Fibroblast of skin of right biceps (primary cell): ENCODE measurements at places on chromosomes 16 and 17.
A peak's percentile ranks its signal among the peaks of the same experiment; 100 is the strongest.

DNA sequence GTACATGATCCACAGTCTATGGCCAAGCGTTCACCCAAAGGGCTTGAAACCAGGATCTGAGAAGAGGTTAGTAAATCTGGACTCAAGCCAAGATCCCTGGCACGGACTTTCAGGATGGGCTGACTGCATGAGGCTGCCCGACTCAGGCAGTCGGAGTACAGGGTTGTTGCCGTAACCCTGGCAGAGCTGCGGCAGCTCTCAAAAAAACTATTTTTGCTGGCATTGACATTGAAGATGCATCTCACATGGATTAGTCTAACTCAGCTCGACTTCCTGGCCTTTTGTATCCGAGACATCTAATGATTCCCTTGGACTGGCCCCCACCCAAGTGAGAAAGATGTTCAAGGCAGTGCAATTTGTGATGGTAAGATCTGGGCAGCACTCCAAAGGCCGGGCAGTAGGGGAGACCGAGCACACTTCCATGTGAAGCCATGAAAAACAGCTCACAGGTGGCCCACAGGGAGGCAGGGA is 6.2 kb downstream of the SLC47A1 start:
- no peak for DNase-seq

DNA sequence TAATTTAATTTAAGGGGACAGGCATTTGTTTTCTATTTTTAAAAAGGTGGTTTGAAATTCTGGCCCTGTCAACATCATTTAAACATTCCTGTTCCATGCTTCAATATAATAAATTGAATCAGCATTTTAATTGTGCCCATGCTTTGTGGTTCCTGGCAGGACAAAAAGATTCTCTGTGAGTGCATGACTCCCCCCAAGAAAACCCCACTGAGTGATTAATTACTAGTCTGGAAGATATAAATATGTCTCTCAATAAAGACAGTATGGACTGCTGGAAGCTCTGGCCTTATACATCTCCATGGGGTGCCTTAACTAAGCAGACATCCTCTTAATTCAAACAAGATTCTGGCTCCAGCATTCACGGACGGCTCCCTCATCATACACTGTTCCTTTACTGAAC is 95.0 kb upstream of the PSMD7 start:
- DNase-seq: peak; percentile 85

GRCh38 chr16:72099377-72099818 is 5.8 kb downstream of the DHX38 start:
- DNase-seq: peak; percentile 43

GRCh38 chr16:87047221-87048037 is 269.8 kb downstream of the C16orf95 start:
- DNase-seq: no peak

GRCh38 chr17:17107891-17108431 is 65.7 kb downstream of the MPRIP start:
- DNase-seq: no peak

DNA sequence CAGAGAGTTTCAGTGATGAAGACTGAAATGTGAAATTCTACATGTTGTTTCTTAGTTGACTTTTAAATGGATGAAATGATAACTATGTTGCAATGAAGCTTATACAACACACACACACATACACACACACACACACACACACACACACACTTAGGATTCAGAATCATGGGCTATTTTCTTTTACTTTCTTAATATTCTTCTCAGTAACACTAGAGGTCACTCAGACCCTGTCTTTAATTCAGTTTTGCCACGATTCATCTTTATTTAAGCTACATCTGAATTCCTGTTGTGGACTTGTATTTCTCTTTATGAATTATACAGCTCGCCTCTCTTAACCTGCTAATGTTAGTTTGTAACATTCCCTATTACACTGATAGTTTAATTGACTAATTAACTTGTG is 109.6 kb upstream of the GOT2 start:
- peak; percentile 42 for DNase-seq

- no peak for DNase-seq
Observed at GRCh38 chr16:14037960-14038359, 33.2 kb upstream of the MRTFB start.

DNA sequence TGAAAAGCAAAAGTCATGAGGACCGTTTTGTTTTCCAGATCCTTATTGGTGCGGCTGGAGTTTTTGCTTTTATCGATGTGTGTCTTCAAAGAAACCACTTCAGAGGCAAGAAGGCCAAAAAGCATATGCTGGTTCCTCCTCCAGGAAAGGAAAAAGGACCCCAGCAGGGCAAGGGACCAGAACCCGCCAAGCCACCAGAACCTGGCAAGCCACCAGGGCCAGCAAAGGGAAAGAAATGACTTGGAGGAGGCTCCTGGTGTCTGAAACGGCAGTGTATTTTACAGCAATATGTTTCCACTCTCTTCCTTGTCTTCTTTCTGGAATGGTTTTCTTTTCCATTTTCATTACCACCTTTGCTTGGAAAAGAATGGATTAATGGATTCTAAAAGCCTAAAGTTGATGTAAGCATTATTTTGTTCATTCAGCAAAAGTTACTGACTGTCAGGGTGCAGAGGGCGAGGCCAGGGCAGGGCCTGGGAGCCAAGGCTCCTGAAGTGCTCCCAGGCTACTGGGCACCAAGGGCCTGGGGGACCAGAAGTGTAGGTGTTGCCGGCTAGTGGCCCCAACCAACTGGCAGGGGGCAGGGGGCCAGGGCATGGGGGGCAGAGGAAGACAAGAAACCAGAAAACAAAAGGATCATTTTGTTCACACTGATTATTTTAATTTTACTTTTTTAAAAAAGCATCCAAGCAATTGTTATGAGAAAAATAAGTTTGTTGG is 8.8 kb downstream of the CMTM2 start:
- no peak for DNase-seq

- no peak for DNase-seq
Observed at GRCh38 chr17:73609758-73610157, 34.5 kb downstream of the SDK2 start.

- DNase-seq: no peak
Observed at GRCh38 chr16:80041410-80041809, 440.9 kb upstream of the MAF start.

GRCh38 chr16:4324492-4325252 is 8.8 kb downstream of the GLIS2 start:
- DNase-seq: no peak

DNA sequence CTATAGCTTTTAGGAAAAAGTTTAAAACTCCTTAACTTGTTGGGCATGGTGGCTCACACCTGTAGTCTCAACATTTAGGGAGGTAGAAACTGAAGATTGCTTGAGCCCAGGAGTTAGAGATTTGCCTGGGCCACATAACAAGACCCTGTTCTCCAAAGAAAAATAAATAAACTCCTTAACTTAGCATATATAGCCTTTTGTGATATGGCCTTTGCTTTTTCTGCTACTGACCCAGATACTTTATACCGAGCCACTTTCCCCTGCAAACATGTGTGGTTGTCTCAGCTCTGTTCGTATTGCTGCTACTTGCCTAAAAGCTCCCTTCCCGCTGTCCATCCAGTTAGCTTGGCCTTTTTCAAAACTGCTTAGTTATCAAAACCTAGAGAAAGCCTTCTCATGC is 51.0 kb downstream of the GAN start:
- no peak for DNase-seq

DNA sequence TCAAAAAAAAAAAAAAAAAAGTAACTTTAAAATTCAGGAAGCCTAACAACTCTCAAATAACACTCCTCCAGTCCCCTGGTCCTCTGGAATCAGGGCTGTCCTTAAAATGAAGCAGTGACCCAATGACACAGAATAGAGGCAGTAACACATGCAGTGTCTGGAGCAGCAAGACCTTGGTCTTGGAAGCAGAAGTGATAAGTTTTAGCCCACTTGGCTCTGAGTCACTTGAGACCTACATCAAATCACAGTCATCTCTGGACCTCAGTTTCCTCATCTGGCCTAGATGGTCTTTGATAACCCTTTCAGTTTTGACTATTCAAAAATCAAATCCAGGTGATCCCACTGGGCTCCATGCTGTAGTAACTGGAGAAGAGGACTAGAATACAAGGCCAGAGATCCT is 39.0 kb downstream of the LYRM1 start:
- no peak for DNase-seq

- DNase-seq: no peak
Observed at GRCh38 chr16:67504031-67505021, 21.0 kb upstream of the AGRP start.

DNA sequence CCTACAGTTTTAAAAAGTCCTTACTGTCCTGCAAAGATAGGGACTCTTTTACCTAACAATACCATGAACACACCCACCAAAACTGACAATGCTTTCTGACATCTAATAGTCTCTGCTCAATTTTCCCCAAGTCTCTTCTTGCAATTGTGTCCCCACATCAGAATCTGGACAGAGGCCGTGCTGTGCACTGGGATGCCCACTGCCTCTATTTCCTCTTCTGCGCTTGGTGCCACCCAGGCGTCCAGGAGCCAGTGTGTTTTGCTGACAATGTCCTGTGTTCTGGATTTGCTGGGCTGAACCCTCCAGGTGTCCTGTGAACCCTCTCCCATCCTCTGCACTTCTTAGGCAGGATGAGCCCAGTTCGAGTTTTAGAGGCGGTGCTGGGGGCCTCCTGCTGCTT is 6.4 kb upstream of the ARHGDIA start:
- no peak for DNase-seq

GRCh38 chr17:18158022-18158600 is 25.5 kb upstream of the ALKBH5 start:
- DNase-seq: peak; percentile 82

- DNase-seq: no peak
Observed at GRCh38 chr17:79834565-79835469, 4.4 kb downstream of the CBX4 start.

GRCh38 chr16:67910158-67910557 is 17.1 kb downstream of the PSKH1 start:
- DNase-seq: no peak

DNA sequence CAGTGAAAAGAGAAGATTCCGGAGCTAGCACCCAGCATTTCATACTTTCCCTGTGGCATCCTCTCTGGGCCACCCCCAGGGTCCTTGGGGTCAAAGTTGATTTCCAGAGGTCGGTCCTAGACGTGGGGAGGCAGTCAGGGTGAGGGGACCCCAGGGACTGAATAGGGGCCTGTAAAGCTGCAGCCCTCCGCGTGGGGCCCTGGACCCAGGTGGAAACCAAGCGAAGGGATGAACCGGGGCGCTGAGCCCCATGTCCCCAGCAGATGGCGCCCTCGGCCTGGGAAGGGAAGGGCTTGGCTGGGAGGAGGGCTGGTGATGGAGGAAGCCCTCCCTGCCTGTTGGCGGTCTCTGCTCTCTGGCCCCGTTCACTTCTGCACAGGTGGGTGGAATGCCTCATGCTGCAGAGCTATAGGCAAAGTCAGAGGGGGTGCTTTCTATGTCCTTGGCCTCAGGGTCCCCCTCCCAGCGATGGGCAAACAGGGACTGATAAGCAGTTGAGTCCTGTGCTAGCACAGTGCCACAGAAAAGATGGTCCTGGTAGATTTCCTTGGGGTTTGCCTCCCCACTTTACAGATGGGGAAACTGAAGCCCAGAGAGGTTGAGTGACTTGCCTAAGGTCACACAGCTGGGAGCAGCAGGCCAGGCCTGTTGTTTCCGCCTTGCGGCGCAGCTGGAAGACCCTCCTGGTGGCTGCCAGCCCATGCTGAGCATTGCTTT is 163.4 kb upstream of the CIBAR2 start:
- DNase-seq: peak; percentile 57

GRCh38 chr17:7557775-7558543 is 591 bp upstream of the TNFSF13 start:
- peak; percentile 32 for DNase-seq

GRCh38 chr17:80815151-80815681 is 176.4 kb upstream of the CHMP6 start:
- no peak for DNase-seq

- DNase-seq: no peak
Observed at GRCh38 chr17:56393156-56393555, 200.3 kb upstream of the NOG start.

- DNase-seq: peak; percentile 47
Observed at GRCh38 chr16:56332464-56333079, 92.8 kb downstream of the AMFR start.

GRCh38 chr17:27414271-27414670 is 42.0 kb upstream of the KSR1 start:
- DNase-seq: no peak

DNA sequence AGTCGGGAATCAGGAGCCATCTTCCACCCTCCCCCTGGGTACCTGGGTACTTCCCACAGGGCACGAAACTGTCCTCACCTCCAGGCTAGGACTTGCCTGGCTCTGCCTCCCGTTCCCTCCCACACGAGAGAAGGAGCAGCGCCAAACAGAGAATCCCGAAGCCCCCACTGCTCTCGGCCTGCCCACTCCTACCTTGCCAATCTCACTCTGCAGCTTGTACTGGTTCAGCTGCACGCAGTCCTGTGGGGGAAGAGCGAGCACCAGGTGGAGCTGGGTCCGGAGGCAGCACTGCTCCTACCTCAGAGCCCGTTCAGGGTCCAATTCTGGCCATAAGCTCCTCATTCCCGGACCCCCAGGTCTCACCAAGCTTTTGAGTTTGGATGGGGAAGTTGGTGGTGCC is 8.7 kb downstream of the CAMKK1 start:
- no peak for DNase-seq
